ENCODE measurements at places on chromosomes 1 and 21.

DNA sequence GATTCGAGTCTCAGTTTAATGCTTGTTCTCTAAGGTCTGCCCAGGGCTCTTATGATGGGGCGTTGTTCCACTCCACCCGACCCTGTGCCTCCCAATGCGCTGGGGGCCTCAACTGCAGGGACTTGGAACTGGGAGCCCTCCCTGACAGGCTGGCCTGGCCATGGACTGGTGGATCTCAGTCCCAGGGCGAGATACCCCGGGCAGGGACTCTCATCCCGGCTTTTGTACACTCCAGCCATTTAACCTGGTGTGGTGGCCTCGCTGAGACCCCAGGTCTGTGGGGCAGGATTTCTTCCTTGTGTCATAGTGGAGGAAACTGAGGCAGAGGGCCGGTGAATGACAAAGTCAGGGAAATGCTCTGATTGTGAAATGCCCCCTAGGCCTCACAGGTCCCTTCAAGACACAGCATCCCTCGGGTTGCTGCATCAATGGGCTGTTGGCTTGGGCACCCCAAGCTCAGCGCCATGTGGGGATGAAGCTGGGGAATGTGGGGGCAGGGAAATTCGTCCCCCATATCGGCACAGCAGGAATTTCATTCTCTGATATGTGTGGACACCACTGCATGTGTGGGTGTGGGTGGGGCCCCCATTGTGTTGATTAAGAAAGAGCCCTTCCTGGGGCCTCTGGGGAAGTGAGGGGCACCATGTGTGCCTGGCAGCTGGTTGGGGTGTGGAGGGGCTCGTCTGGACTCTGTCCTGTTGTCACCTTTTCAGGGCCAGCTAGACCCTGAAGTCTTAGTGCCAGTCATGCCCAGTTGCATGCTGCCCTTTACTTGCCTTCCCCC is 19.9 kb upstream of the ZNF678 start:
- DNase-seq, result peak; percentile 3

- DNase-seq, result no peak
Observed at GRCh38 chr1:23492132-23492720, 8.2 kb upstream of the ASAP3 start.

DNA sequence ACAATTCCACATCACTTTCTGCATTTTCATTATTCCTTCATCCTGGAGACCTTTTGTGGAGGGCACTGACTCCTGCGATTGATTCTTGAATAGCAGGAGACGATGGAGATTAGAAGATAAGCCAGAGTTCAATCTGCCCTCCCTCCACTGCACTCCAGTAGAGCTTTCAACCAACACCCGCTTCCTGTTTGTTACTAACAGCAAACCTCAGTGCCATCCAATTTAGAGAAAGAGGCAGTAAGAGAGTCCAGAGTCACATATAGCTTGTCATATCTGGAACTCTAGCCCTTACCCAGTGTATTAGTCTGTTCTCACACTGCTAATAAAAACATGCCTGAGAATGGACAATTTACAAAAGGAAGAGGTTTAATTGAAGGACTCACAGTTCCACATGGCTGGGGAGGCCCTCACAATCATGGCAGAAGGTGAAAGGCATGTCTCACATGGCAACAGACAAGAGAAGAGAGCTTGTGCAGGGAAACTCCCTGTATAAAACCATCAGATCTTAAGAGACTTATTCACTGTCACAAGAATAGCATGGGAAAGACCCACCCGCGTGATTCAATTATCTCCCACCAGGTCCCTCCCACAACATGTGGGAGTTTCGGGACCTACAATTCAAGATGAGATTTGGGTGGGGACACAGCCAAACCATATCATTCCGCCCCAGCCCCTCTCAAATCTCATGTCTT is 55.9 kb downstream of the PCBP3 start:
- no peak for DNase-seq

GRCh38 chr1:152513081-152513480 is 1.2 kb upstream of the CRCT1 start:
- DNase-seq, result no peak

DNA sequence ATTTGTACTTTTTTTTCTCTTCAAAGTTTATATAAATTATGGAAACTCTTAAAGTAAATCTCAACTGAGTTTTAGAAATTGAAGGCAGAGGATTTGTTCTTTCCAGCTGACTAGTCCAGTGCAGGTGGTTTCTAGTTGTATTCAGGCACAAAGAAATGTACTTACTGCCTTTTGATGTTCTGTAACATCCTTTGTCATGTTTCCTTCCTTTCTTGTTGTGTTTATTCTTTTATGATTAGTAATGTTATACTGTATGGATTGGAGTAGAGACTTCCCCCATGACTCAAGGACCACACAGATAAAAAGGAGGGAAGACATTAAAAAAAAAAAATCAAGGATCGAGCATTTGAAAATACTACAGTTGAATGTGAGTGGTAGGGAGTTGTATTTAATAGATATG is 8.0 kb downstream of the HIPK1 start:
- DNase-seq, result no peak

DNA sequence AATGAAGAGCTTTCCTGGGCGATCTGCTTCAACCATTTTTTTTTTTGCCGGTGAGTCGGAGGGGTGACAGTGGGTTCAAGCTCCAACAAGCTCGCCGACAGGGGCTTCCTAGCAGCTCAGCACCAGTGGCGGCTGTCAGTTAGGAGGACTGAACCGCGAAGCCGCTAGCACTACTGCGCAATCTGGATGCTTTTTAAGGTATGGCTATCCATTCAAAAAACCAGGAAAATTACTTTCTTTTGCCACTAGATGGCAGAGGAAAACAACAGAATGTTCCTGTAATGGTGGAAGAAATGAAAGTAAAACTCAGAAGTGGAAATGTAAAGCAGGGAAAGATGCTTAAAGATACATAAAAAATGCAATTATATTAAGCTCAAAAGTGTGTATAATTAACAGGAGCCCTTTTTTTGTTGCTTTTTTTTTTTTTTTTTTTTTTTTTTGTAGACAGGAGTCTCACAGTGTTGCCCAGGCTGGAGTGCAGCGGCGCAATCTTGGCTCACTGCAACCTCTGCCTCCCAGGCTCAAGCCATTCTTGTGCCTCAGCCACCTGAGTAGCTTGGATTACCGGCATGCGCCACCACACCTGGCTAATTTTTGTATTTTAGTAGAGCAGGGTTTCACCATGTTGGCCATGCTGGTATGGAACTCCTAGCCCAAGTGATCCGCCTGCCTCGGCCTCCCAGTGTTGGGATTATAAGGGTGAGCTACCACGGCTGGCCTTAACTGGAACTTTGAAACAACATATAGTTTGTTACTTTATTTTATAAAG is 8.5 kb downstream of the KYAT3 start:
- DNase-seq, result peak; percentile 66

GRCh38 chr1:19465650-19466049 is 19.7 kb downstream of the CAPZB start:
- no peak for DNase-seq

DNA sequence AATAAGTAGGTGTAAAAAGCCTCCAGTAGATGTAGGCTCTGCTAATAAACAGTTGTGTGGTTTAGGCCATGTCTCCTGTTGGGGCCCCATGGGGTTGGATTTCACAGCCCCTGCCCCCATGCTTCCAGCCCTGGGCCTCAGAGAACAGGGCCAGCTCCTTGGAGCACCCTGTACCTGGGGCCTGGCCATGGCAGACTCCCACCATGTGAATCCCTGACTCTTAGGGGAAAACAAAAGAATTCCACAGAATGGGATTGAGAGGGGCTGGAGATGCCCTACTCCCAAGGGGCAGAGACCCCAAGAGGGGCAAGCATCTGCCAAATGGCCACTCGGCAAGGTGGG is 11.5 kb downstream of the LRP8 start:
- DNase-seq, result no peak

- no peak for DNase-seq
Observed at GRCh38 chr1:43597028-43597427, 52.9 kb upstream of the KDM4A start.

- DNase-seq, result no peak
Observed at GRCh38 chr1:85892366-85892765, 184.1 kb upstream of the ZNHIT6 start.

GRCh38 chr1:235357485-235358373 is 9.5 kb upstream of the TBCE start:
- no peak for DNase-seq

GRCh38 chr1:24939040-24939674 is 9.1 kb upstream of the RUNX3 start:
- DNase-seq, result no peak

- no peak for DNase-seq
Observed at GRCh38 chr1:97139512-97139911, 417.9 kb downstream of the PTBP2 start.

DNA sequence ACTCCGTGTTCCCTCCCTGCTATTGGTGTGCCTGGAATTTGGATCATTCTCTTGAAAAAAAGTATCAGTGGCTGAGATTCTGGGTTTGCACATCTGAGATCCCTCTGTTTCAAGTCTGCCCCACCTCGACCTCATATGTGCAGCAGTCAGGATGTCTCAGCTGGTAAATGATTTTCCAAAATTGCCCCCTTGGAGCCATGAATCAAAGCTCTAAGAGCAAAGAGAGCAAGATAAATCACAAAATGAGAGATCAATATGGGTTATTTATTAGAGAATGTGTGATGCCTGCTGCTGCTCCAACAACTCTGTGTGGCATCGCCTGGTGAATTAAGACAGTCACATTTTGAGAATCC is 8.5 kb downstream of the CRP start:
- DNase-seq, result no peak

Data from germinal center (tissue), 1 donor.